ENCODE measurements at places on chromosomes 1 and 21.

- no peak for DNase-seq
These were observed 26.2 kb upstream of the NGF start for GRCh38 chr1:115364046-115364779.

GRCh38 chr1:12165342-12165741 is 1.4 kb upstream of the TNFRSF1B start:
- DNase-seq = no peak

DNA sequence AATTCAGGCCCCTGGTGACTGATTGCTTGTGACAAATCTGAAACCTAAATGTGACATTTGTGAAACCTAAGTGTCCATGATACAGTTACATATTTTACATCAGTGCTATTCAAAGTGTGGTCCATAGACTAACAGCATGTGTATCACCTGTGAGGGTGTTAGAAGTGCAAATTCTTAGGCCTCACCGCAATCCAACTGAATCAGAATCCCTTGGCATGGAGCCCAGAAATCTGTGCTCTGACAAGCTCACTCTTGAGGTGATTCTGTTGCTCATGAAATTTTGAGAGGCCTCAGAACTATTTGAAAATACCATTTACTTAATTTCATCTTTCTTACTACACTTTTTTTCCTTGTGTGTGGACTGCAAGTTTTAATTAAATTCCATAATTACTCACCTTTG is 587.9 kb downstream of the ADGRL2 start:
- DNase-seq = no peak

- DNase-seq = no peak
These were observed 45.7 kb downstream of the ANGPTL1 start for GRCh38 chr1:178825167-178825566.

DNA sequence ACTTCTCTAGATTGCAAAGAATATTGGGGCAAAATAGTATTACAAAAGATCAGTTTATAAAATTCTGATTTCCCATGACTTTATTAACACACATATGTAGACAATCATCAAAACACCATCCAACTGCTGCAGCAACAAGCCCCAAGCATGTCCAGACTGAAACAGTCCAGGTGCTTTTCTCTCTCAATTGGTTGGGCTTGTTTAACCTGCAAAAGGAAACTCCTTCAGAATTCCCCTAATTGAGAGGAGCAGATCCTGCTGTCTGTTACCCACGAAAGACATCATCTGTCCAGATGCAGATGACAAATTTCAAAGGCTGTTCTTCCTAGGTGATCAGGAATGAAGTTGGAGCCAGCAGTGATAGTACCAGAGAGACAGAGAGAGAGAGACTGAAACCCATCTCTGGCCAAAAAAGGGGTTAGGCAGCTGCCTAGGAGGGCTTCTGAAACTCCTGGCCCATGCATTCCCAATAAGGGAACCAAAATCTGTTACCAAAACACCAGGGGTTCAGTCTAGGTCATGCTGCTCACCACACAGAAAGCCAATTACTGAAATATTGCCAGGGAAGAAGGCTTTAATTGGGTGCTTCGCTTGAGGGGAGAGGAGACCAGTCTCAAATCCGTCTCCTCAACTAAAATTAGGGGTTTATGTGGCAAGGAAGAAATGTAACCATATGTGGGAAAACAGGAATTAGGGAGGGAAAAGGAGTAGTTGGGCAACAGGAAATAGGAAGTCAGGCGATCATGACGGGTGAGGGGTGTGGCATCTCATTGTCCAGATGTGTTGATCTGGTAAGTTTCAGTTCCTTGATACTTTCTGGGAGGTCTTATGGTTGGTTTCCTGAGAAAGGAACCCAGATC is 34.7 kb upstream of the RGL1 start:
- no peak for DNase-seq

DNA sequence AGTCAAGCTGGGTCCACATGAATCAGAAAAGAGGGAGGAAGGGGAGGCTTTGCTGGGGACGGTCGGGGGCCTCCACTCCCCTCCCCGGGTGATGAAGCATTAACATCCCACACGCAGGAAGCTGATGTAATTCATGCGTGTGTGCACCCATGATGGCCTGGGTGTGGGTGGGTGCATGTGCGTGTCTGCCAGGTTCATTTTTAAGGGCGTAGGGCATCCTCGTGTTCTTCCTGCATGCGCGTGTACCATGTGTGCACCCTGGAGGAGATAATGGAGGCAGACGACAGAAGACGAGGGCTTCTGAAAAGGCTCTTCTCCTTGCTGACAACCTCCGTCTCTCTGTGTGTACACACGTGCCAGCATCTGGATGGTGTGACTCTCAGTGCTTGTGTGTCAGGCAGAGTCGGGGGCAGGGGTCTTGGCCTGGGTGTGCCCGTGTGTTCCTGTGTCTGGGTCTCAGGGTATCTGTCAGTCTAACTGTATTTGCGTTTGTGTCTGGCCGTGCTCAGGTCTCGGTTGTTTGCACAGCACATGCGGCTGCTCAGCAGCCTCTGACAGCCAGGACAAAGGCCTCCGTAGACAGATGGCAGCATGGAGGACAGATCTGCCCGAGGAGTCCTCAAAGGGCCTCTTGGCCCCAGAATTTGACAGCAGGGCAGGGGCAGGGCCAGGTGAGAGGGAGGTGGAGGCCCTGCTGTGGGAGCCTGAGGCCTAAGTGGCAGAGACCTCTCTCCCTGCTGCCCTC is 2.4 kb downstream of the RAP1GAP start:
- no peak for DNase-seq

GRCh38 chr1:116832932-116833578 is 76.7 kb upstream of the PTGFRN start:
- no peak for DNase-seq

DNA sequence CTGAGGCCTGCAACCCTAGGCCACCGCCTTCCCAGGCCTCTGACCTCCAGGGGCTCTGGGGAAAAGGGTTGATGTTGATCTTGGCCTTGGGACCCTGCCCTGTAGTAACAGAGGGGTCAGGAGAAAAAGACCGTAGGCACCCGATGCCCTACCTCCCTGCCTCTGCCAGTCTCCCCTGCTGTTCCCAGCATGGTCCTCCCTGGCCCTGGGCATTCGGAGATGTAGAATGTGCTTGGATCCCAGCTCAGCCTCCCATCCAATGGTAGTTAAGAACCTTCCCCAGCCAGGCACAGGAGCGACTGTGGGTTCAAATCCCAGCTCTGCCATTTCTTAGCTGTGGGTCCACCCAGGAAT is 72.0 kb upstream of the TARDBP start:
- DNase-seq = no peak

- DNase-seq = no peak
These were observed 154.1 kb downstream of the ZBTB18 start for GRCh38 chr1:244205171-244205570.

- DNase-seq = no peak
These were observed 244.7 kb downstream of the MRPL39 start for GRCh38 chr21:25362375-25363267.

DNA sequence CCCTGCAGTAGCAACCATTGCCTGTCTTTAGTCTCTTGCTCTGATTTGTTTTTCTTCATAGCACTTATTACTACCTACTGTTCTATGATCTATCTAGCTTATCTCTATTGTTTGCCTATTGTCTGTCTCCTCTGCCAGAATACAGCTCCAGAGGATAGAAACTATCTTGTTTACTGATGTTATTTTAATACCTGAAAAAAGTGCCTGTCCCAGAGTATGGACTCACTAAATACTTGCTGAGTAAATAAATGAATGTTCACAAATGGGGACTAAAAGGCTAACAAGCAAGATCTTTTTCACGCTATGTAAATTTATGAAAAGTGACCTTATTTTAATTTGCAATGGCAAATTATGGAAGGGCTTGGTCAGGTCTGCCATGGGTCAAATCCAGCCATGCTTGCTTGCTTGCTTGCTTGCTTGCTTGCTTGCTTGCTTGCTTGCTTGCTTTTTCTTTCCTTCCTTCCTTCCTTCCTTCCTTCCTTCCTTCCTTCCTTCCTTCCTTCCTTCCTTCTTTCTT is 145.3 kb downstream of the TGFB2 start:
- DNase-seq = no peak

GRCh38 chr1:41660570-41661427 is 176.3 kb upstream of the EDN2 start:
- no peak for DNase-seq

DNA sequence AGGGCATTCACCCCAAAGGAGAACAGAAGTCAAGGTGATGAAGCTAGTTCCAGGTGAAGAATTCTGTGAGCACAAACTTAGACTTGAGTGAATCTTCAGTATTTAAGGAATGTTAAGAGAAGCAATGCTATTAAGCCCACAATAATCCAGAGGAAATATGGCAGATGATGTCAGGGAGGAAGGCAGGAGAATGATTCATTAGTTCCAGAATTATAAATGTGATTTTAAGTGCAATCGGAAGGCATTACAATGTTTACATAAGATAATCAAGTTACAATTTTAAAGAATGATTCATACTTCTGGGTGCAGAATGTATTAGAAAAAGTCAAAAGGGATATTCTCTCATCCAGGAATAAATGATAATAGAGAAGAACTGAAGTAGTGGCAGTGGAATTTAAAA is 545.2 kb upstream of the BRINP3 start:
- no peak for DNase-seq

DNA sequence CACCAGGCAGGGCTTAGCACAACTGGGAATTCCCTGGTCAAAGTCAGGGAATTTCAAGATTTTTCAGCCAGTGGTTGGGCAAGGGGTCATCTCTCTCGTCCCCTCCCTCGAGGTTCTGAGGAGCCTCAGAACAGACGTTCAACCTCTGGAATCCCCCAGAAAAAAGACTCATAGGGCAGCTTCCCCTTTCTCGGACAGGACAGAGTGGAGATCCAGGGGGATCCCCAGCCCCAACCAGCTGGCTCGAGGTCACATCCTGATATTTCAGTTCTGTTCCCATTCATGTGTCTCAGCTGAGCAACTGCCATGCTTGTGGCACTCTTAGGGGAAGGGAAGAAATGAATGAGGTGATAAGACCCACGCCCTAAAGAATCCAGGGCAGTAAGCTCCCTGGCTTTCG is 4.9 kb upstream of the LAD1 start:
- DNase-seq = no peak

Measured in pons (tissue), 1 donor.